ENCODE measurements at places on chromosomes 1 and 21.

GRCh38 chr21:26832546-26832945 is 12.7 kb downstream of the ADAMTS1 start:
- DNase-seq = no peak

DNA sequence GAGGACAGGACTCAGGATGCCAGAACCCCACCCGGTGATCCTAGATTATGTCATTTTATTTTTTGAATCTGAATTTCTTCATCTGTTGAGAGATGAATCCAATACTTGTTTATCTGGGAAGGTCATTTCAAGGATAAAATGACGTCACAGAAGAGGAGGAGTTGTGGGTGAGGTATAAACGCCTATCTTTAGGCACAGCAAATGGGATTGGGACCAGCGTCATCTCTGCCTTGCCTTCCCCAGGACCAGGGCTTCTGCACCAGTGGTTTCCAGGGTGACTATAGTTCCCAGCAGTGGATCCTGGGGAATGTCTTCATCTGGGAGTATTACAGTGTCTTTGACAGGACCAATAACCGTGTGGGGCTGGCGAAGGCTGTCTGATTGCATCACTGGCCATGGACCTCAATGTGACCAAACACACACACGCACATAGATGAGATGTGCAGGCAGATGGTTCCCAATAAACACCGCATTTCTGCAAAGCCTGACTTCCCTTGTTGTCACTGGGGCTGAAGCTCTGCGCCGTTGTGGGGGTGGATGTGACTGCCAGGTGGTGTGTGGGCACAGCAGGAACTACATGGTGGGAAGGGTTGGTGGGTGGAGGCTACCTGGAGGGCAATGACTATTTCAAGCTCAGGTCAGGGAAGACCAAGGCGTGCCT is 28.1 kb downstream of the KCNA10 start:
- no peak for DNase-seq

- no peak for DNase-seq
Measured at GRCh38 chr1:116820369-116820768, 66.1 kb downstream of the CD2 start.

- no peak for DNase-seq
Measured at GRCh38 chr21:35748678-35749314, 311.5 kb downstream of the SETD4 start.

GRCh38 chr1:46268578-46268977 is 21.0 kb downstream of the RAD54L start:
- no peak for DNase-seq

DNA sequence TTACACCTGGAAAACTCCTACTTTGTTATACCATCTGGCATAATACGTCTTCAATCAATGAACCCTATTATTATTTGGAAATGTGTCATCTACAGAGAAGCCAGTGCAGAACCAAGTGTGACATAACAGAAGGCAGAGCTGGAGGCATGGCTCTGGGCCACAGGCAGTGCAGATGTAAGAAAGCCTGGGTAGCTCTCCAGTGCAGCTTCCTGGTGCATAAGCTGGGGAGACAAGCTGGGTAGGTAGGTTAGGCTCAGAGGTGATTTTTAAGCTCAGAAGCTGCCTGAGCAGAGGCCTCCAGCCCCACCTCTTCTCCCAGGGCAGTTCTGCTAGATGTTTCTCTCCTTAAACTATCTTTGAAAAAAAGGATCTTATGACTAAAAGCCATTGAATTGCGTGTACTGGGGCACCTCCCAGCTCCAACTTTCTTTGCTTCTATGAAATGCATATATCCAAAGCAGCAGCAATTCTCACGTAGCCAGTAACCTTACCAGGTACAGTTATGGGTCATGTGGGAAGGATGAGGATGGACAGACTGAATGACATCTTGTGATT is 30.7 kb downstream of the AKNAD1 start:
- DNase-seq = no peak

- no peak for DNase-seq
Measured at GRCh38 chr1:208048904-208049303, 138.0 kb upstream of the CD34 start.

GRCh38 chr1:231808990-231809389 is 182.4 kb downstream of the DISC1 start:
- no peak for DNase-seq

DNA sequence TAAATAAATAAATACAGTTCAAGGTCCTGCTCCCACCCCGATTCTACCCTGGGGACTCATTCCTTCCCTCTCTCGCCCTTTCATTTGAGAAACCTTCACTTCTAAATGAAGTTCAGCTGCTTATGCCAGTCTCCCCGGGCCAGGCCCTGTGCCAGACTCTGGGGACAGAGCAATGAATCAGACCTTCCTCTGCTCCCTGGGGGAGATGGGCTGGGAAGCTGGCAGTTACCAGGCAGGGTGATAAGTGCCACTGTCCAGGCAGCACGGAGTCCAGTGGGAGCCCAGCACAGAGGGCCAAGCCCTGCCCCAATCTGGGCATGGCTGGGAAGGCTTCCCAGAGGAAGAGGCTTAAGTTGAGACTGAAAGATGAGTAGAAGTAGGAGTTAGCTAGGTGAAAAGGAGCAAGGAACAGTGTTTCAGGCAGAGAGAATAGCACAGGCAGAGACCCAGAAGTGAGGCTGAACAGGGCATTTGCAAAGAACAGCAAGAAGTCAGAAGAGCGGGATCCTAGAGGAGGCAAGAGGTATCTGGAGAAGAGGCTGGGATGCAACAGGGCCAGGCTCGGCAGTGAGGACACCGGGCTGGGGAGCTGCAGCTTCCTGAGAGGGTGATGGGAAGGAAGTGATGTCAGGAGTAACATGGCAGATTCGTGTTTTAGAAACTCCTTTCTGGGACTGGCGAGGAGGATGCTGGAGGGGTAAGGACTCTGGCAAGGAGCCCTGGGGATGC is 13.5 kb downstream of the KCNQ4 start:
- no peak for DNase-seq

DNA sequence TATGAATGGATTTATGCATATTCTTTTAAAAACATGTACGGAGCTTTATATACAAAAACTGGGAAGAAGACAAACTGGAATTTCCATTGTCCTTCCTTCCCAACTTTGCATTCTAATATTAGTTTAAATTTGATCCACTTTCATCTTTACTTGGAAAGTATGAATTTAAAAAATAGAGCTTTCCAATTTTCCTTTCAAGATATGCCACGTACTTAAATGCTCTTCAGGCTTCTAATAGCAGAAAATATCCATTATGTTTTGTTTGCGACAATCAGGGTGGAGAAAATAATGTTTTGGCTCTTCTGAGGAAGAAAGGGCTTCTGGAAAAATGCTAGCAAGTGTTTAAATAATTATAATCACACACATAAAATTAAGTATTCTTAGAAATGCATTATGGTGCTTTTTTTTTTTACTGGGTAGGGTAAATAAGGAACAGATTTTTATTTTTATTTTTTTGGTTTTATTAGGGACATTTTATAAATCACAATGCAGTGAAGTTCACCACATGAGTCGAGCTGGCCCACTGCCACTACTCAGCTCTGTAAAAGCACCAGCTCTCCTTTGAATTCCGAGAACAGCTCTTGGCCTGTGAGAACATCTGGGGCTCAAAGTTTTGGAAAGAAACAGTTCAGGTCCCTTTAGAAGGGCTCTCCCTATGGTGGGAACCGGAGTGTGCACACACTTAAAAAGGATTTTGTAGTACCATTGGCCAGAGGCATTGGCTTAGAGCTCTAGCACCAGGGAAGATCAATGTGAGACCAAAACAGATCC is 287.4 kb upstream of the LYPLAL1 start:
- no peak for DNase-seq

GRCh38 chr1:109482791-109483671 is 674 bp upstream of the ATXN7L2 start:
- peak; percentile 53 for DNase-seq

GRCh38 chr1:187383366-187383765 is 554.6 kb downstream of the PLA2G4A start:
- DNase-seq = no peak

- no peak for DNase-seq
Measured at GRCh38 chr21:15164678-15165303, 100.0 kb upstream of the NRIP1 start.

DNA sequence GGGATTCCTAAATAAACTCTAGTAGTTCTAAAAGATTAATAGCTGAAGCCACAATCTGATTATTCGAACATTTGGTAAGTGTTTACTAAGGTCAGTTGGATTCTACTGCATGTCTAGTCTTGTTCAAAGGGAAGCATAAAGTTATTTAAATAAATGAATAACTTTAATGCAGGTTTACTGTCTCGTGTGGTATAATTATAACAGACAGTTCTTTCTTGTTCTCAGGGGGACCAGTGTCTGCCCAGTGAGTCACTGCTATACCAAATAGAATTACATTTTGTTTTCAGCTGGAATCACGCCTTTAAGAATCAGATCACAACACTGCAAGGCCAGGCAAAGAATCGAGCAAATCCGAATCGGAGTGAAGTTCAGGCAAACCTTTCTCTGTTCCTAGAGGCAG is 45.1 kb downstream of the SMG7 start:
- DNase-seq = no peak

DNA sequence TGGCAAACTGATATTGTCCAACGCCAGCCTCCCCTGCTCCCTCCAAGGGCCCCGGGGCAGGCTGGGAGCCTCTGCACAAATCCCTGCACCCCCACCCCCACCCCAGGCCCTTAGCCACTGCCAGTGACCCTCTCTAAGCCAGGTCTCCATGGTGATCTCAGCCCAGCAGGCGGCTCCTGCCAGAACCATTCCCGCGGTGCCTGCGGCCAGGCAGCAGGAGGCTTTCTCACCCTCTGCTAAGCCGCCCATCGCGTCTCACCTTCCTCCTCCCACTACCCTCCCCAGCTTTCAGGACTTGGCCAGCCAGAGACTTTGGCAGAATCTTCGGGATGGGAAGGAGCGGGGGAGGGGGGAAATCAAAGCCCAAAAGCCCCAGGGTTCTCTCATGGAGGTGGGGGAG is 46.8 kb upstream of the WASF2 start:
- DNase-seq = no peak

GRCh38 chr1:2845869-2846268 is 44.4 kb upstream of the TTC34 start:
- DNase-seq = no peak

- no peak for DNase-seq
Measured at GRCh38 chr1:164625004-164625617, 66.1 kb downstream of the PBX1 start.

- no peak for DNase-seq
Measured at GRCh38 chr1:78006521-78006920, 1.8 kb downstream of the DNAJB4 start.

Measured in activated CD8-positive, alpha-beta T cell treated with anti-CD3 and anti-CD28 coated beads, Interleukin-2, amount 10 ng/mL, durations not matched to agents 7 days and 5 days (primary cell).